ENCODE measurements at places on chromosomes 2 and 18.

DNA sequence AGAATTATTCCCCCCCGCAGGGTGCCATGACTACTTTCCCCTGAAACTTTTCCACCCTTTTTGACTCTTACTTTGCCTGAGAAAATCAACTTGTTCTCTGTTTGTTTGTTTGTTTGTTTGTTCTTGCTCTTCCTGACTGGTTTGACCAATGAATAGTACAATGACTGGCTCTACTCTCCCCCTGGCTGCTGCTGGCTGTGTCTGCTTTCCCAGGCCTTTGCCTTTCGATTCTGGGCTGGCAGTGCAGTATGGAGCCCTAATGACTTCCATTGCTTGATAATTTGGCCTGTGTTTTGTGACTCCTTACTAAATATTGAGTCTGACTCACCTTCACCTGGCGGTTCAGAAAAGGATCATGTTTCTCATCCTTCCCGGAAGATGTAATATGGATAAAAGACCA lies 241.1 kb downstream of the TMEM182 start:
- DNase-seq, result no peak

DNA sequence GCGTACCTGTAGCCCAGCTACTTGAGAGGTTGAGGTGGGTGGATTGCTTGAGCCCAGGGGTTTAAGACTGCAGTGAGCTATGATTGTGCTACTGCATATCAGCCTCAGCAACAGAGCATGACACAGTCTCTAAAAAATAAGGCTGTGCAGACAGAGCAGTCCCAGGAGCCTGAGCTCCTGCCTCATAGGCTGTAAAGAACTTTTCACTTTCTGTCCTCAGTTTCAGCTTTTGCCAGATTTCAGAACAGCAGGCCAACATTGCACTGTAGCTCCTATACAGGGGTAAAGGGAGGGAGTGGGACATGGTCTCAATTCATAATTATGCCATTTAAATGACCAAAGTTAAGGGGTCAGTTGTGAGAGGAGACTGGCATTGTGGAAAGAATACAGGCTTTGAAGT lies 150.6 kb downstream of the GALNT1 start:
- DNase-seq, result no peak

GRCh38 chr2:142926445-142926844 lies 49.0 kb downstream of the KYNU start:
- DNase-seq, result no peak

- no peak for DNase-seq
Observed at GRCh38 chr2:231357931-231358330, 37.6 kb upstream of the B3GNT7 start.

- DNase-seq, result no peak
Observed at GRCh38 chr2:201280191-201281040, 20.1 kb downstream of the CASP8 start.

- no peak for DNase-seq
Observed at GRCh38 chr2:170362313-170362870, 184.4 kb downstream of the MYO3B start.

GRCh38 chr2:148982282-148982681 lies 56.2 kb upstream of the LYPD6B start:
- no peak for DNase-seq

DNA sequence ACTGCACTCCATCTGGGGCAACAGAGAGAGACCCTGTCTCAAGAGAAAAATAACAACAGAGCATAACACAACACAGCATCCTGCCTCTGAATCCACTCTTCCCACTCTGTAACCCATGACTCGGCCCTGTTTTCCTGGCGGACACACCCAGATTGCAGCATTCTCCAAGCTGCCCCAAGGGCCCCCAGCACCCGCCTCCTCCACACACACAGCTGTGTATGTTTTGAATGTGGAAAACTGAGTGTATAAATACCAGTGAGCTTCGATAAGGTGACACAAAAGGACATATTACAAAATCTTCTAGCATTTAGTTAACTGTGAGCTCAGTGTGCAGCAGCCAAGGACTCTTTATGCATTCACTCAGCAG lies 13.0 kb downstream of the IMPA2 start:
- DNase-seq, result no peak

GRCh38 chr2:67846370-67847070 lies 216.3 kb downstream of the C1D start:
- peak; percentile 79 for DNase-seq

- DNase-seq, result peak; percentile 64
Observed at GRCh38 chr2:68317971-68318913, 1.5 kb downstream of the CNRIP1 start.

DNA sequence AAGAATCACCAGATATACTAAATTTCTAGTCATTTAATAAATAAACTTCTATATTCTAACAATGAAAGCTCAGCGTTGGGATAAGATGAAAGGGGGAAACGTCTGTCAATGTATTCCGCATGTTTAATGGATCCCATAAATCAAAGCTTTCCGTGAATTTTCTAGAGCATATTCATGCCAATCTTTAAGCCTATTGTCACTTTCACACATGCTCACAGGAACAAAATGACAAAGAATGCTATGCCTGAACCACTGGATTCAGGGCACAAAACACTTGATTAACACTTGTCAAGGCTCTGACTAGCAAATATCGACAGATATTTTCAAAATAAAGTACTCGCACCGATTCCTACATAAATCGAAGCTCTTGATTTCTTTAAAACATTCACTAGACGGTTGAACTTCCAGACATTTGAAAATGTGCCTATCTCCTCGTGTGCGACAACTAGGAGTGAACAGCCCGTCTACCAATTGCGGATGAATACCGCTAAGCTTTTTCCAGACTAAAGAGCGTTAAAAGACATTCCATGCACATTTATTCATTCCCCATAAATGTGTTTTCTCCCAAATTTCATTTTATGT lies 1.8 kb downstream of the TLK1 start:
- no peak for DNase-seq

- no peak for DNase-seq
Observed at GRCh38 chr2:157245846-157246764, 11.4 kb upstream of the GALNT5 start.

DNA sequence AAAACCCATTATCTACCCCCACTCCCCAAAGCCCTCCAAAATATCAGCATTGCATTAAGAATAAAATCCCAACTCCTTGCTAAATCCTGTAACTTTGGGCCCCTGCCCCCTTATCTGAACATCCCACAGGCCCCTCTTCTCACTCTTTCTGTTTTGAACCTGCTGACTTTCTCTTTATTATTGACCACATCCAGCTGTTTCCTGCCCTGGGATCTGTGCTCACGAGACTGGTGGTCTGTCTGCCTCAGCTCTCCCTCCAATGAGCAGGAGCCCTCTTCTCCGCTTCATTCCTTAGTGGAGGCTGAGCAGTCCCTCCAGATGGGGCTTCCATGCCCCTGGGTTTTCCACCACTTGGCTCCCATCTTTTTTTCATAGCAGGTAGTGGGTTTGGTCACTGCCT lies 116.9 kb downstream of the ACKR3 start:
- DNase-seq, result peak; percentile 24

DNA sequence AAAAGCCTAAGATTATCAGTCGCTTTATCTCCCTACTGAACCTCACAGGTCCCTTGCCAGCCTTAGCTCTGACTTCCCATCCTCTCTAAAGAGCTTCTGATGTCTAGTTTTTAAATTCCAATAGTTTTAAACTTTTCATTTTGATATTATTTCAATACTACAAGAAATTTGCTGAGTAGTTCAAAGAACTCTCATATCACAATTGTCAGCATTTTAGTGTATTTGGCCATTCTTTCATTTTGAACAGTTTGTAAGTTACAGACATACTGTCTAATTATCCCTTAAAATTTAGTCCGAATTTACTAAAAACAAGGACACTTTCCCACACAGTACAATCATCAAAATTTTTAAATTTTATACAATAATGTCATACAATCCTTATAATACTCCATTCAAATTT lies 666.8 kb upstream of the SETBP1 start:
- no peak for DNase-seq

DNA sequence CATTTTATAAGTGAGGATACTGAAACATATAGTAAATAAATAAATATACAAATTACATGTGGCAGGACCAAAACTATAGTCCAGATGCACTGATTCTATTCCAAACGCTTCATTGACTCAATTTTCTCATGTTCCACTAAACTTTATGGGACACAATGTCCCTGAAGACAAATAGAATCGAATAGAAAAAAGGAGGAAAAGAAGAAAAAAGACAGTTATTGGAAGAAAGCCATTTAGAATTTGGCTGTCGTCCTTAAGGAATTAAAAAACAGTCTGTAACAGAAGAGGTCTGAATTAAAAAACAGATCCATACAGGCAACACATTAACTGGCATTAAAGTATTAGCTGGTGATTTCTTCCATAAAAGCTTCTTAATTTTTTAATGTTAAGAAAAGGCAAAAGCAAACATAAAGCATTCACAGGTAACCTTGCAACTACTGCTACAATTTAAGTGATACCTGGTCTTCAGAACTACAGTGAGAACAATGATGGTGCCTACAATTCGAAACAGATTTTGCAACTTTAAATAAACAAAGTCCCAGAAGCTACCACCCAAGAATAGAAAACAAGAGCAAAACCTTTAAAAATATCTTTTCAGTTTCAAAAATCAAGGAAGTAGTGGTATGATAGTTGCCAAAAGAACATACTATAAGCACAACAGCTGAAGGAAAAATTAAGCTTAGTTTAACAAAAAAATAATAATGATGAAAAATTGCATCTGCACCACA lies 17.4 kb upstream of the CHAC2 start:
- DNase-seq, result no peak

DNA sequence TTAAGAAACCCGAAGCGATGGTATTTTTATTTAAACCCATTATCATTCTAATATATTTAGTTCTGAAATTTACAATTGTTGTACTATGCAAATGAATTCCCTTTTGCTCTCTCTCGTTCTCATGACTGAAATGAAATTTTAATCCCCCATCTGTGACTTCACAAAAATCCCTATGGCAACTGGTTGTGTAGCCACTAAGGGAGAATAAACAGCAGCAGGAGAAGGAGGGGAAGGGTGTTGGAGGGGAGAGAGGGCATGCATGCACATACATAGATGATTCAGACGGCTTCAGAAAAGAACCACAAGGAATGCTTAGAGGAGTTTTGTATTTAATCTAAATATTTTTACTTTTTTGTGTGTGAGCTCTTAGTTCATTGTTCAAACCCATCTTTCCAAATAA lies 36.8 kb downstream of the CPS1 start:
- no peak for DNase-seq

DNA sequence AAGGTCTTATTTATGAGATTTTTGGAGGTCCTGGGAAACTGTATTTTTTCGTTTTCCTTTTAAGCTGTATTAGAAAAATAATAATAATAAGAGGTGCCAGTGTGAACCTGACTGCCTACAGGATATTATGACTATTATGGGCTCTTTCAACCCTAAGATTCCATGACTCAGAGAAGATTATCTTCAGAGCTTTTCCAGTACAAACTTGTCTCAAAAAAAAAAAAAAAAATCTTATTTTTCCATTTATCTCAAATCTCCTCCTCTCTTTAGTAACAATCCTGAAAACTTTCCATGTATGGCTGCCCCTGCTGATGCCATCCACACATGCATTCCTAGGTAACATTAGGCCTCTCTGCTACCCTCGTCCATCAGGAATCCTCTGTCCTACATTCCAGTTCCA lies 36.7 kb upstream of the RPE start:
- DNase-seq, result no peak

GRCh38 chr2:23656597-23656973 lies 270.3 kb downstream of the ATAD2B start:
- DNase-seq, result no peak

- no peak for DNase-seq
Observed at GRCh38 chr2:240136671-240137292, 677 bp upstream of the COPS9 start.

- no peak for DNase-seq
Observed at GRCh38 chr2:195396479-195396878, 260.5 kb upstream of the SLC39A10 start.

GRCh38 chr2:36528766-36529392 lies 69.1 kb downstream of the FEZ2 start:
- DNase-seq, result no peak

DNA sequence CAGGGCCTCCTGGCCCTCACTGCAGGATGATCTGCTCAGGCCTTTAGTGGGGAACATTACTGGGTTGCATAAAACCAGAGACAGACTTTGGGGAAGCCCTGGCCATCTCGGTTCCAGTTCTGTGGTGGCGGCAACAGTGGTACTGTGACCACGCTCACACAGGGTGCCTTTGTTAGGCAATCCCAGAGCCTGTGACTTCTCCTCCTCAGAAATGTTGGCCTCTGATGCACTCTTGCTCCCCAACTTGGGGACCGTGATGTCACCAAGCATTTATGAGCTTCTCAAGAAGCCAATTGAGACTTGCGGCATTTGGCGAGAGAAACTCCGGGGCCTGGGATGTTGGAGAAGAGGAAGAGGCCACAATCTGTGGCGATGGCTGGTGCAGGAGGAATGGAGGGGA lies 80.9 kb upstream of the PKDCC start:
- no peak for DNase-seq

- no peak for DNase-seq
Observed at GRCh38 chr2:231104115-231104713, 20.6 kb downstream of the HTR2B start.

DNA sequence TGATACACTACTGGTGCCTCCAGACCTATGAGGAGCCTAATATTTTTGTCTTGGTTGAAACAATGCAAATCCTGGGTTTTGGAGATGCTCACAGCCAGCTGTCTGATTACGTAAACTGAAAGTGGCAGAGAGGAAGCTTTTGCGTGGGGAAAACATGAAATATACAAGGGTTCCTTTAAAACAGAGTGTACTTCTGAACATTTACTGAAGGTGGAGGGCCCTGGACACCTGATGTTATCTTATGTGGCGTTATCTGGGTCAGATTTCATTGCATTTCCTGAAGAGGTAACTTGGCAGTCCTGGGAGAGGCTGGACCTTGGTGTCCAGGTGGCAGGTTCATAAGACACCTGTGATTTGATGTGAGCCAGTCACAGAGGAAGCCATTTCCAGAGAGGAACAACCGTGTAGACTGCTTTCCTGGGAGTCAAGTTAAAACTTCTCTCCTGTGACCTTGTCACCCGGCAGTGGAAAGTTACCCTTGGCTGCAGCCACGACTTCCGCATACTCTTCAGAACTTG lies 105.0 kb downstream of the NEDD4L start:
- no peak for DNase-seq

- DNase-seq, result no peak
Observed at GRCh38 chr2:159379181-159379580, 92.7 kb upstream of the WDSUB1 start.

DNA sequence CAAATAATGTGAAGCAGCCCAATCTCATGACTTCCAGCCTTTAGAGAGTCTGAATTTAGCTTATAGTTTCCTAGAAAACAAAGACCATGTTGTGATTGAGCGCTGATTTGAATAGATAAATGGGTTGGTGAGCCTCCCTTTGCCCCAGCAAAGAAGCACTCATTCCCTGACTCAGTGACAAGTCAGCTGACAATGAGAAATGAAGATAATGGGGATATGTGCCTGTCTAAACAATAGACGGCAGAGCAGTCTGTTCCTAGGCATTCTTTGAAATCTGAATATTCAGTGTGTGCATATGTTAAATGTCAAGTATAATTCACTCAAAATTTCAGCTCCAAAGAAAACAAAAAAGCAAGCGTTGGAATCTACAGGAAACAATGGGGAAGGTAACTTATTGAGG lies 34.8 kb upstream of the LINC00305 start:
- no peak for DNase-seq

Data from right kidney (tissue), 9 donors.